Activated CD4-positive, CD25-positive, alpha-beta regulatory T cell treated with anti-CD3 and anti-CD28 coated beads, Interleukin-2, amount 50 U/mL, for 72 hours (primary cell): ENCODE measurements at places on chromosomes 2 and 18.

GRCh38 chr2:2933426-2933825 is 444.2 kb downstream of the EIPR1 start:
- no peak for DNase-seq

DNA sequence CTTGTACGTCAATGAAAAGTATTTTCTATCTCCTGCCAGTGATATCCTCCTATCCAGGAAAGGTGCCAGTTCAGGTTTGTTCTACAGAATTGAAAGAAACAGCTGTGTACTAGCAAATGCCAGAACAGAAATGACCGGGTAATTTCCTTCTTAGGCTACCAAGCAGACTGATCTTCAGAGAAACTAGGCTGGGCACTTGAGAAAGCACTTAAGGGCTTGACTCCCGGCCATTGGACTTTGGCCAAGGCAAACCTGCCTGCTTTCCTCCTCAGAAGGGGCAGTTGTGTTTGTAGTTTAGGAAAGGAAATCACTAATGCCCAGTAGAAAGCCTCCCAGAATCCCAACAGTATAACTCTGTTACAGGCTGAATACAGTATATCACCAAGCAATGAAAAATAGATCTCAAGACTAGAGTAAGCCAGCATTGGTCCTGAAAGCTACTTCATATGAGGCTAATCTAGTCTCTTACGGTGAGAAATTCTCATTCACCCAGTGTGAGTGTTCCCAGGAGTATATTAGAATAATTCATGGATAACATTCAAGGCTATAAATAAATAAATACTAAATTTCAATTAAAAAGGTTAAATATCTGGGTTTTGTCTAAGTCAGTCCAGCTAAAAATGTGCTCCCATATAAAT is 43.0 kb upstream of the COL5A2 start:
- DNase-seq, result no peak

DNA sequence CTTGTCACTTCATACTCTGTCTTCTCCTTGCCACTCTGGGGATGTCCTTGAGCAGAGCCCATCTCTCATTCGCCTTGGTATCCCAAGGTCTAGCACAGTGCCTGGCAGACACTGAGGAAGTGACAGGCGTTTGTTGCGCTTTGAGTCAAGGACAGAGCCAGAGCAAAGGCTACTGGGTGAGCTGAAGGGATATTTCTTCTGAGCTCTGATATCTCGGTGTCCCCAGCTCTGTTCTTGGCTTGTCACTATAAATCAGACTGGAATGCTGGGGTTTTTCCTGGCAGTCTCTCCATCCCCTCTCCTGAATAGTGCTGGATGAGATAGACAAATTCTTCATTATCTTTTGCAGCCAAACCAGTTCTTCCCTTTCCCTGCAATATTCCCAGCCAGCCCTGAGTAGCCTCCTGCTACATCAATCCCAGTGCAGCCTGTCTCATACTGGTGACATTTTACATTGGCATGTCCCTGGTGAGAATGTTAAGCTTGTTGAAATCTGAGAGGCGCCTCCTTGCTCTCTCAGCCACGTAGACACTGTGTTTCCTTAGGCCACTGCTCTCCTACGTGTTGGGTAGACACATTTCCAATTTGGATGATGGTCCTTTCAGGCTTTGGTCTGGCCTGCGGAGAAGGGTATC is 61.7 kb downstream of the CTIF start:
- no peak for DNase-seq

- DNase-seq, result no peak
Measured at GRCh38 chr2:109202486-109202885, 73.5 kb downstream of the SH3RF3 start.

DNA sequence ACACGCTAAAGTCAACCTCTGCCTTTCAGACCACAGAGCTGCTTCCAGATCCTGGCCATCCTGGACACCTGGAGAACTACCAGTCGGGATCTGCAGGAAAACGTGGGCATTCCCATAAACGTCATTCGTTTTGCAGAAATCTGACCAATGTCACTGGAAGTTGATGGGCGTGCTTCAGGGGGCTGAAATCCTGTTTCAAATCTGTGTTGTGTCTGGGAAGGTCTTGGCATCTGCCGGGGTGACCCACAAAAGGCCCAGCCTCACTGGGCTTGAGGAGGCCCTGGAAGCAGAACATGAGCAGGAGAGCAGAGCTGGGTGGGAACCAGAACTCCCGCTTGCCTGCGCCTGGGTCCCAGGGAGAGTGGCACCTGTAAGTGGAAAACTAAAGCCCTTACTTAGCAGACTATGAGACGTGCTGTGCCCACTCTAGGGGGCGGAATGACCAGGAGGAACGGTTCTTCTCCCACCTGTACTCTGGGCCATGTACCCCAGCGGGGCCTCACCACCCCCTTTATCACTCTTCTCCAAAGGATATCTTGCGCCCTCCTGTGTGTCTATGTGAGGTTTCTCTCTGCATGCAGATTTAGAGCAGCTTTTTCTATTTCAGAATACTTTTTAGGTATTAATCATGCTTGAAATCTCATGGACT is 200.9 kb downstream of the FAM210A start:
- DNase-seq, result no peak

DNA sequence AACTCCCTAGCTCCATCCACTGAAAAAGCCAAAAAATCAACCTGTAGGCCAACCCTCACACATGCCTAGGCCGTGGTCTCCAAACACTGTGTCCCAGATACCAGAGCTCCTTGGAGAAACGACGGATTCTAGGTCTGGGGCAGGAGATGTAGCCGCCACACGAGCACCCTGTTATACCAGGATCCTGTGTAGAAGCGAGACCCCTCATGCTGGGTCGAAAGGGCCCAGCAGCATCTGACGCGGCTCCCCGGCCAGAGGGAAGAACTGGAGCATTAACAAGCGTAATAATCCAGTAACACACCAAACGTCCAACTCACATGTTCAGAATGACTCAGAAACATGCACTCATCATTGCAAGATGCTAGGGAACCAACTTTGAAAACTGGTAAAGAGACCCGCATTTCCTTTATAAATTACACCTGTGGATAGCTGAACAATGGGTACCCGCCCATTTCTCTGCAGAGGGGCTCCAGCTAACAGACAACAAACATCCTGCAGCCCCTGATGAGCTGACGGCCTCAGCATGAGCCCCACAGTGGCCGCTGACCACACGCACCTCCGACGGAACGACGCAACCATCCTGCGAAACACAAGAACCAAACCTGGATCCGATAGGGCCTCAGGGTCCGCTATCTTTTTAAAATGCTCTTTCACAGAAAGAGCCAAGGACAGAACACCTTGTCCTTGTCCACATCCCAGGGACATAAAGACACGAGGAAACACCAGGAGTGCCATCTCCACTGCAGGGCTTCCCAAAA is 14.2 kb downstream of the SLC66A2 start:
- no peak for DNase-seq

GRCh38 chr18:69257861-69258458 is 142.7 kb upstream of the DOK6 start:
- DNase-seq, result no peak

GRCh38 chr18:457140-457519 is 43.4 kb downstream of the COLEC12 start:
- DNase-seq, result no peak

GRCh38 chr2:71560638-71561011 is 107.3 kb downstream of the DYSF start:
- no peak for DNase-seq

GRCh38 chr2:628651-629050 is 48.6 kb downstream of the TMEM18 start:
- DNase-seq, result no peak

GRCh38 chr2:6080932-6081753 is 389.0 kb downstream of the SOX11 start:
- no peak for DNase-seq

GRCh38 chr18:8673256-8674209 is 31.8 kb upstream of the MTCL1 start:
- no peak for DNase-seq

DNA sequence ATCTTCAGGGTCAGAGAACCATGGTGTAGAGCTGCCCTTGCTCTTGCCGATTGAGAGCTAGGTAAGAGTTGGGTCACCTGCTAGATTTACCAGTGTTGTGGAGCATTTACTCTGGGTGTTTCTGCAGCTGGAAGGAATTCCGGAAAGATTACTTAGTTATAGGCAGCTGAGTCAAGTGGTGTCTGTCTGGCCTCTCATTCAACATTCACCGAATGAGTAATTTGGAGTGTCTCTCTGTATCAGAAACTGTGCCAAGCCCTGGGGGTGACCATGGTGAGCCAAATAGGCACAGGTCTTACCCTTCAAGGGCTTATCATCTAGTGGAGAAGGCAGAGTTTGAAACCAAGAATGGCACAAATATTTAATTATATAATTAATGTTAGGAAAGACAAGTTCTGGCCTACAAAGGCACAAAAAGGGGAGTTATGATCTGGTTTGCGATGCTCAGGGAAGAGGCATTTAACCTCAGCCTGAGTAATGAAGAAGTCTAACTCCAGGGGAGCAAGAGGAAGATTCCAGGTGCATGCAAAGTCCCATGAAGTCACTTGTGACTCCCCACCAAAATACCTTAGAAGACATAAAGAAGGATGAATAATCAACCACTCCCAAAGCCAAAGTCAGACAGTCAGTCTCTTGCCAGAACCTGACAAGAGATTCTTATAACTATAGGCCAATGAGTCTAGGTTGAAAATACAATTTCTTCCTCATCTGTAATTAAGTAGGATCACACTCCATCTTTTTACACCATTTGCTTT is 12.5 kb downstream of the SETBP1 start:
- no peak for DNase-seq

GRCh38 chr2:217866457-217866856 is 136.3 kb downstream of the TNS1 start:
- DNase-seq, result no peak

DNA sequence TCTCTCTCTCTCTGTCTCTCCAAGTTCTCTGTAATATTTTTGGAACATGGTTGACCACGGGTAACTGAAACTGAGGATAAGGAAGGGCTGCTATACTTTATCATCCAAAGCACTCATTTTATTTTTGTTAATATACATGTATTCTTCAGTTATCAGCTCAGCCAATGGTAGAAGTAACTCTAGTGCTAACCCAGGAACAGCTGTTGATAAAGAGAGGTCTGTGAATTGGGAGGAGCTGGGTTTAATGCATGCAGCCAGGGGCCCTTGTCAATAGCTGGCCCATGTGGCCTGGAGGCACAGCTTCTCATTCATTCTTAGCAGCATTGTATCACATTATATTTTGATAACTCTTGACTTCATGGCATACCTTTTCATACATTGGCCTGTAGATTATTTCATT is 401.6 kb downstream of the EPHA4 start:
- DNase-seq, result no peak

GRCh38 chr2:232698556-232699091 is 1.5 kb downstream of the GIGYF2 start:
- no peak for DNase-seq

DNA sequence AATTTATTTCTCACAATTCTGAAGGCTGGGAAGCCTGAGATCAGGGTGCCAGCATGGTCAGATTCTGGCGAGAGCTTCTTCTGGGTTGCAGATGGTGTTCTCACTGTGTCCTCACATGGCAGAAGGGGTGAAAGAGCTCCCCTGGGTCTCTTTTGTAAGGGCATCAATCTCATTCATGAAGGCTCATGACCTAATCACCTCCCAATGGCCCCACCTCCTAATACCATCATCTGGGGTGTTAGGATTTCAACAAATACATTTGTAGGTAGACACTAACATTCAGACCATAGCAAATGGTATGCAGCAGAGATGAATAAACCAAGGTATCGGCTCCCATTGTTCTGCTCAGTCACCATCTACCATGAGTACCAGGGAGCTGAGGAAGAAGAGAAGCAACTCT is 32.7 kb downstream of the YPEL5 start:
- DNase-seq, result no peak

- DNase-seq, result no peak
Measured at GRCh38 chr18:32251466-32251865, 61.6 kb downstream of the MEP1B start.

DNA sequence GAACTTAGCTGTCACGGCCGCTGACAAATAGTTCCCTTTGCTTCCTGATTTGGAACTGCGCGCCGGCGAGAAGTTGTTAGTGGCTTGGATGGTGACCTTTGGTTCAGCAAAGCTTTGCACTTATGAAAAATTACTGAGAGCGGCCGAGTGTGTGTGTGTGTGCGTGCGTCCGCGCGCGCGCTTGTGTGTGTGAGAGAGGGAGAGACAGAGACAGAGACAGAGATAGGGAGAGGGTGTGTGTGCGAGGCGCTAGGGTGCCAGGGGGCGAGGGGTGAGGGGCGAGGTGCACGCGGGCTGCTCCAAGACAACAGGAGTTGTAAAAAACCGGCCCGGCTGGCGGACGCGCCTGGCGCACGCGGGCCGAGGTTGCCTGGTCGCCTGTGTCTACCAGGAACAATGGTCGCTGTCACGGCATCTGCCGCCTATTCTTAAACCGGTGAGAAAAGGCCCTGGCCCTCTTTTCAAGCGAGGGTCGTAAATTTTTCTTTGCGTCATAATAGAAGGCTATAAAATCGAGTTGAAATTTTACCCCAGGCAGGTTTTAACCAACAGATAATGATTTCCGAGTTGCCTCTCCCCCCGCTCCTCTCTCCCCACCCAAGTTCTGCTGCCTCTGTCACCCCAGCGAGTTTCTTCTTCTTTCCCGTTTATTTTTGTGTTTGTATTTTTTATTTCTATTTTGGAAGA is 535 bp downstream of the HOXD3 start:
- DNase-seq, result no peak

- no peak for DNase-seq
Measured at GRCh38 chr2:216545359-216545758, 46.7 kb downstream of the RPL37A start.

GRCh38 chr2:239396881-239397681 is 3.7 kb downstream of the HDAC4 start:
- DNase-seq, result no peak

GRCh38 chr2:48048476-48049171 is 142.3 kb upstream of the FBXO11 start:
- no peak for DNase-seq

DNA sequence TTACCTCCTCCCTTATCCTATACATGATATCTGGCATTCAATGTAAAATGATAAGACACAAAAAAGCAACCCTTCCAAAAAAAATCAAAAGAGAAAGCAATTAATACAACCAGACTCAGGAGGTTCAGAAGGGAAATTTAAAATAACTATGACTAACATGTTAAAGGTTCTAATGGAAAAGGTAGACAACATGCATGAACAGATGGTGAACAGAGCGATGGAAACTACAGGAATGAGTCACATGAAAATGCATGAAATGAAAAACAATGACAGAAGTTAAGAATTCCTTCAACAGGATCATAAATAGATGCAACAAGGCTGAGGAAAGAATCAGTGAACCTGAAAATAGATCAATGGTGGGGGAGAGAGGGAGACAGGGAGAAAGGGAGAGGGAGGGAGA is 26.1 kb upstream of the ERCC3 start:
- no peak for DNase-seq

GRCh38 chr2:25482341-25482740 is 140.6 kb upstream of the DNMT3A start:
- DNase-seq, result no peak

- no peak for DNase-seq
Measured at GRCh38 chr2:183416753-183417152, 292.5 kb downstream of the NUP35 start.

GRCh38 chr2:196823750-196824522 is 14.8 kb upstream of the C2orf66 start:
- DNase-seq, result no peak

GRCh38 chr2:167992278-167992677 is 255.1 kb downstream of the STK39 start:
- DNase-seq, result no peak
